ENCODE measurements at places on chromosomes 2 and 18.

DNA sequence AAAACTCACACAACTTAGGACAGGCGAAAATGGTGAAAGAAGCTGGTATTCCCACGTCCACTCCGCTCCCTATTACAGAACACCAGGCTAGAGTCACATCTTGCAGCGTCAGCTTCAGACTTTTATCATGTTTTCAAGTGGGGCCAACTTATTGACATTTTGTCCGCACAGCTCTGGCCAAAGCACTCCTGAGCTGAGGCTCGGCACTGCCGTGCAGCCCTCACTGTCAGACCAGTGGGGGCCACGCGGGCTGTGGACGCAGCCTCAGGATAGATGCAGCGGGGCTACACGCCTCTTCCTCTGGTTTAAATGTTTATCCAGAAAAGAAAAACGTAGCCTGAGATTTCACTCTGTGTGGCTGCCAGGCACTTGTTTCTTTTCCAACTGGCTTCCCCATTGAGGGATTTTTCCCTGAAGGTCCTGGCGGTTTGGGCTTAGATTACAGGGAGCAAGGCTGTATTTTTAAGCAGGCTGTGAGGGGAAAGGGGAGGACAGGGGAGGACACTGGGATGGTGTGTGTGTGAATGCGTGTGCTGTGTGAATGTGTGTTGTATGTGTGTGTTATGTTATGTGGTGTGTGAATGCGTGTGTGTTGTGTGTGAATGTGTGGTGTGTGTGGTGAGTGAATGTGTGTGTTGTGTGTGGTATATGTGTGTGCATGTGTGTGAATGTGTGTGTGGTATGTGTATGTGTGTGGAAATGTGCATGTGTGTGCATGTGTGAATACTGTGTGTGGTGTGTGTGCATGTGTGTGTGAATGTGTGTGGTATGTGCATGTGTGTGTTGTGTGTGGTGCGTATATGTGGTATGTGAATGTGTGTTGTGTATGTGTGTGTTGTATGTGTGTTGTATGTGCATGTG, 267.6 kb downstream of the DCDC2C start:
- no peak for DNase-seq

DNA sequence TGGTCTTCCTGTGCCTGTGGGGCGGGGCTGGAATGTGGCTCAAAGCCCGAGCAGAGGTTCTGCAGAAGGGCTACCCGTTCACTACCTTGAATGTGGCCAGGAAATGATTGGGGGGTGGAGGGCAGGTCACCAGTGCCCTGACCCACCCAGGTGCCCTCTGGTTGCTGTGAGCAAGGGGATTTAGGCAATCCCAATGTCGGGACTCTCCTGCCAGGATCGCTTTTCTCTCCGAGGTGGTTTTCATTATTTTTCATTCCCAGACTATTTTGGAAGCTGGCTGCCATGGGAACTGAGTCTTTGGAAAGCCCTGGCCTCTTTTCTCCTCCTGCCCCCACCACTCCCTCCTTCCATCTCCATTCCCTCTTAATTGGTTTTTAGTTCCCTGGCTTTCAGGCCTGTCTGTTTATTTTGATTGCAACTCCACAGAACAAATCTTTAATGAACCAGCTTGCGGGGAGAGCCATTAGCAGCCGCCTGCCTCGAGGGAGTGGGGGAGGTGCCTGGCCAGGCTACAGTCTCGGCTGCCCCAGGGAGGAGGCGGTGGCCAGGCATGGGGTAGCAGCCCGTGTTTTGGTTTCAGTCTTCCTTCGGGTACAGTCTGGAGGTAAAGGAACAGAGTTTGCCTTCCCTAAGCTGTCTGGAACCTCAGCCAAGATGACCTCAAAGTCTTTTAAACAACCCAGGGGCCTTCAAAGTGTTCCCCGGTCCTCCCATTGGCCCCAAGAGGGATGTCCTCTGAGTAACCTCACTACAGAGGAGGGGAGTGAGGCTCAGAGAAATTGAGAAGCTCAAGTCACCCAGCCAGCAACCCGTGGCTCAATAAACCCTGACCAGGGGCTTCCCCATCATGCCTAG, 114.4 kb upstream of the HAAO start:
- DNase-seq, result peak; percentile 65

GRCh38 chr2:59027320-59027719, 786.2 kb upstream of the FANCL start:
- no peak for DNase-seq

GRCh38 chr2:44767691-44768090, 173.8 kb upstream of the SIX3 start:
- DNase-seq, result no peak

- DNase-seq, result no peak
Observed at GRCh38 chr18:54871231-54871630, 43.0 kb downstream of the RAB27B start.

GRCh38 chr2:69131983-69132675, 119.2 kb downstream of the ANTXR1 start:
- no peak for DNase-seq

DNA sequence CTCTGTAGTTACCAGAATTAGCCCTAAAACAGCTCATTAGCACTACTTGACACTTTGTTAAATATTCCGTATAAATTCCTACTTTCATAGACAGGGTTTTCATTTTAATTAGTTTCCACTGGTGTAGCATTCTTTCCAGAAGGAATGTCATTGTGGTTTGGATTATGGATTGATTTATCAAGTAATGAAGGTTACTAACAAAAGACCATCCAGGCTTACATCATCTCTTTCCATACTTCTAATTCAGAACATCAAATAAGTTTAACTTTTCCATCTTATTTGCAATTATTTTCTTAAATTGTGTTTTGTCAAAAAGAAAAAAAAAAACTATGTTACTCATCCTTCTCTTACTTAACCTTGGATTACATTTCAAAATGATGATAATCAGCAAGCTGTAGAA, 231.8 kb upstream of the SPOPL start:
- DNase-seq, result no peak

DNA sequence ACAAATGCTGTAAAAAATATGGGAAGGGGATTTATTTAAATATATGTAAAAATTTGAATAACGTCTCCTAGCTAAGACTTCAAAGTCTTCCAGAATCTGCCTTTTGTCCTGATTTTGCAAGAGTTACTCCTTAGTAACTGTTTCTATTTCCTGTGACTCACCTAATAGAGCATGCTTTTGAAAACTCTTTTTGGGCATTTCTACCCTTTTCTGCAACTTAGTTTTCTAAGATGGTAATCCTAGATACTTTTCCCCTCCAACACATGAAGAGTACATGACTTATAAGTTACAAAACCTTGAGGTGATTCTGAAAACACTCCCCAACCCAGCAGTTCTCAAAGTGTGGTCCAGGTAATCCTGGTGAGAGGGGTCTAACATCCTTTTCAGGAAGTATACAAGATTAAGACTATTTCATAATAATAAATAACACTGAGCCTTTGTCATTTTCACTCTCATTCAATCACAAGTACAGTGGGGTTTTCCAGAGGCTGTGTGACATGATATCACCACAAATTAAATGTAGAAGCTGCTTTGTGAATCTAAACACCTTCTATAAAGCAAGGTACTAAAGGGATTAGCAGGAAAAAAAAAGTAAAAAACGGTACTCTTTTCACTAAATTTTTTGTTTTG, 31.9 kb downstream of the PPP4R3B start:
- peak; percentile 70 for DNase-seq

Measured in fibroblast of lung (primary cell).